ENCODE measurements at places on chromosomes 12 and 14.
A peak's percentile ranks its signal among the peaks of the same experiment; 100 is the strongest.

DNA sequence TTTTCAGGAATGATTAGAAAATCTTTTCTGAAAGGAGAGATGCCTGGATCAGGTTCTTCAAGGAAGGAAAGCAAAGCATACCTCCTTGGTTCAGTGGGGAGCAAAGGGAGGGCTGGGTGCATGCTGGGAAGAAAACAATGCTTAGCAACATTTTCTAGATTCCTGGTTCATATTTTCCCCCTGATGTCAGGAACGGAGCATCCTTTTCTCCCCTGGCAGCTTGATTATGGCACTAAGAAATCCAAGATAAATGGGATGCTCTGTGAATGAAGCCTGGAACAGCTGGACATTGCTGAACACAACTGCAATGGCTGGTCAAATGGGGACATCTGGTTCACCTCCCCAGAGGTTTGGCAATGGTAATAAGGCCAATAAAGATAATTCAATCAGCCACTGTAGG is 50.9 kb downstream of the KCNA5 start:
- no peak for DNase-seq

DNA sequence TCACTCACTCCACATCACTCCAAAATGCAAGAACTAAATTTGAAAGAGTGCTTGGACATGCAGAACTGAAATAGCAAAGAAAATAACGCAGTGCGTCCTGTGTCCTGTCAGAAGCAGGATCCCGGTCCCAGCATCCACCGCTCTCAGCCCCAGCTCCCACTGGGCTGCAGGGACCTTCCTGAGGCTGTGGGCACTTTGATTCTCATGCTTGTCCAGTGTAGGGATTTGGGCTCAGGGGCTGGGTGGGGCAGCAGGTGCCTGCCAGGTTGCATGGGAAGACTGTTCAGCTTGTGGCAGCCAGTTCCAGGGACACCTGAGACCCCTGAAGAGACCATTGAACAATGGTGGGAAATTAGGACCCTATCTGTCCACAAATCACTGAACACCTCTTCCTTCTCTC is 140.0 kb upstream of the FKBP4 start:
- DNase-seq, result no peak

GRCh38 chr14:36281309-36281708 is 39.1 kb downstream of the MBIP start:
- DNase-seq, result no peak

DNA sequence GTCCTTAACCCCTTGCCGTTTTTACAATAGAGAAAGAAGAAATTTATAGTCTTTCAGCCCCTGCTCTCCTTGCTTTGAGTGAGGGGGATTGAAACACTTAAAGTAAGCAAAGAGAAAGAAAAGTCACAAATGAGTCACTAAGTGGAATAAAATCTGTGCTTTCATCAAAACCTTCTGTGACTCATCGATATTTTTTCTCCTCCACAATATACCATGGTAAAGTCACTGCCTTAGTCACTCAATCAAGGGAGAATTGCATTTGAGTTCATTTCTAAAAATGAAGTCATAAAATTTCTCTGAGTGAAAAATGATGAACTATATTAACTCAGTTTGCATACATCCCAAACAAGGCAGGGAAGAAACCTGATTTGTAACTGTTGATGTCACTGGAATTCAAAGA is 470.3 kb downstream of the FOXG1 start:
- peak; percentile 96 for DNase-seq

GRCh38 chr12:3204143-3204542 is 127.0 kb downstream of the TSPAN9 start:
- DNase-seq, result no peak

DNA sequence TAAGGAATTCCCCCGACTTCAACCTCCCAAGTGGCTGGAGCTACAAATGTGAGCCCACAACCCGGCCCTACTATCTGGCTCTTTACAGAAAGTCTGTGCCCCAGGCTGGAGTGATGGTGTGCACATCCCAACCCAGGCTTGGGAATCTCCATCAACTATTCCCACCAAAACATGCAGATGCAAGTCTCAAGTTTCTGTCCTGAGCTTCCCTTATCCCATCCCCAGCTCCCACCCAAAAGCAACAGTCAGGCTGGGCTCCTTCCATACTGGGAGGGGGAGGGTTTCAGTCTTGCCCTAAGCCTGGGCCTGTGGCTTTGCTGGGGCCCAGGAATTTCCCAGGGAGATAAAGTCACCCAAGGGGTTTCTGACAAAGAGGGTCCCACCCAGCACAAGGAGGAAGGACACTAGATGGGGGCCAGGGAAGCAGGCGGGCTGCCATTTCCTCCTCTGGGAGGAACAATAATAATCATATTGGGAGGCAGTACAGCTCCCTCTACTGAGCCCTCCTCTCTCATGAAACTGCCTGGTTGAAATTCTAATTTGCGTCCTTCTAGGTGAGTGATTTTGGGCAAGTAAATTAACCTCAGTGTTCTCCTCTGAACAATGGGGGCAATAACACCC is 8.0 kb downstream of the SLC8B1 start:
- DNase-seq, result no peak

- peak; percentile 88 for DNase-seq
These were observed 11.4 kb upstream of the ATP2A2 start for GRCh38 chr12:110269622-110270124.

DNA sequence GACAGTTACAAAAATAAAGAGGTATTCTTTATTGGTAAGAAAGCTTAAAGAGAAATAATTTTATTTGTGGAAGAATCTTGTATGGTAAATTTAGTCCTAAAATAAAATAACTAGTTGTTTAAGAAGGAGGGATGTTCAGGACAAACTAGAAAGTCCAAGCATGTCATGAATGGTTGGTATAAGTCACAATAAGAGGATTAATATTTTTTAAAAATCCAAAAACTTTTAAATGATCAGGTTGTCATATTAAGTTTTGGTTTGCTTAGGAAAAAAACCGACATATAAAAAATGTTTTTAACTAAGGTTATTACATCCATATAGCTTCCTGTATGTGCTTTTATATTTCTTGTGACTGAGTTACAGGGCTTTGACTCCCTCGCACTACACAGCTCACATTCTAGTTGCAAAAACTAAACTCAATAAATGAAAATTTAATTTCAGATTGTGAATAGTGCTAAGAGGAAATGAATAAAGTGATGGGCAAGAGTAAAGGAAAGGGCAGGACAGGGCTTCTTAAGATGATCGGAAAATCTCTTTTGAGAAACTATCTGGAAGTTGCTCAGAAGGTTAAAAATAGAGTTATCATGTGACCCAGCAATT is 80.7 kb upstream of the METAP2 start:
- DNase-seq, result no peak

GRCh38 chr14:99063620-99064225 is 208.3 kb downstream of the BCL11B start:
- DNase-seq, result no peak

DNA sequence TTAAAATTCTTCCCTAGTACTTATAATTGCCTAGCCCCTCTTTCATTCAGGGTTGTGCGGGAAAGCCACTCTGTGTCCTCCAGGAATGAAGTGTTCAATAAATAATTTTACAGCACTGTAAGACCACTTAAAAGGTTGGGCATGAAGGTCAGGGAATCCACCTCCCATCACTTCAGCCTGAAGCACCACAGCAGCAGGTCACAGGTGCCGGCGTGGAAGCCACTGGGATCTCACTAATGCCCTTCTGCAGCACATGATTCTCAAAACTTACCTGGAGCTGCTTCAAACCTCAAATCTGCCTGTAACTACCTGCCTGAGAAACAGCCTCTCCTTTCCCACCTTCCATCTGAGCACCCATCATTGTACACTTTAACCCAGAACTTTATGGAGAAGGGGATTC is 159.5 kb downstream of the ANO4 start:
- no peak for DNase-seq

GRCh38 chr14:49857427-49858003 is 4.9 kb upstream of the NEMF start:
- DNase-seq, result no peak

DNA sequence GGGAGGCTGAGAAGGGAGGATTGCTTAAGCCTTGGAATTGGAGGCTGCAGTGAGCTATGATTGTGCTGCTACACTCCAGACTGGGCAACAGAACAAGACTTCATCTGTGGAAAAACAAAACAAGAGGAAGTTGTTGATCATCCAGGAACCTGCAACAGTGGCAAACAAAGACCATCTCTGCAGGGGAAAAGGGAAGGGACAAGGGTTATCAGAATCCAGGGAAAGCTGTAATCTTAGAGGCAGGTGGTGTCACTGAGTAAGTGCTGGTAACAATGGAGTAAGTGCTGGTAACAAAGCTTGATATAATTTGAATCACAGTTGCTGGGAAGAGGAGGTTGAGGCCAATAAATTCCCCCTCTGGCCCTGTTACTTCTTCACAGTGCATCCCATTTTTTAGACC is 27.5 kb upstream of the DCN start:
- DNase-seq, result no peak

GRCh38 chr12:91172096-91172495 is 10.5 kb downstream of the DCN start:
- no peak for DNase-seq

GRCh38 chr14:88454886-88455285 is 69.4 kb downstream of the SPATA7 start:
- no peak for DNase-seq

GRCh38 chr14:53295985-53296582 is 143.0 kb upstream of the DDHD1 start:
- peak; percentile 18 for DNase-seq

DNA sequence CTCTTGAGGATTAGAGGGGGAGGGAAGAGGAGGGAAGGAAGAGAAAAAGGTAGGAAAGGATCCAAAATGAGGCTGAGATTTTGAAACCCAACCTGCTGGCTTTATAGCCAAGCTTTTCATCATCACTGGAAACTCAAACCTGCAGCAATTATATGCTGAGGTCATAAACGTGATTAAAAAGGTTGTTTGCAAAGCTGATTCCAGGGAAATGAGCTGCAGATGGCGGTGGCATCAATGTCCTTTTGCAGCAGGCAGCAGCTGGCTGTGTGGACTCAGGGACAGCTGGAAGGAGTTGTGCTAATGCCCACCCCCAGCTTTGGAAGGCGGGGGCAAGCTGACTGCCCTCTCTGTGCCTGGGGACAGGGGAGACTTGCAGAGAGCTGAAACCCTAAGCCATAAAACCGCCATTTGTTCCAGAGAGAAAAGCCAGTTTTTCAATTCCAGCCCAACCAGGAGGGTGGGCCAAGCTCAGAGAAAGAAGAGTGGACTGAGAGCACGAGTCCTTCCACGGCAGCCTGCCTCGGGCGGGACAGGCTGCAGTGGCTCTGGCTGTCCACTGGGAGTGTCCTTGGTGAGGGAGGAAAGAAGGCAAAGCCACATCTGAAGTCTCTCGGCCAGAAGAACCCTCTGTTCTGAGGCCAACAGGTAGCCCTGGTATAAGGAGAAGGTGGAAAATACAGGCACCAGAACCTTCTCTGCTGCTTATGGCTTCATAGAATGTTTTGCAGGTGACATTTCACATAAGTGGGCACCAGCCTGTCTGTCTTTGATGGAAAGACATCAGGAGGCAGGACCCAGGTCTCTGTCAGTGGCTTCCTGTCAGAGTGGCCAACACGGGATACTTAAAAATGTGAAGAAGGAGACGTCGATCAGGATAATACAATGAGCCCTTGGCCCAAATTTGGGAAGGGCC is 90.7 kb downstream of the SINHCAF start:
- peak; percentile 28 for DNase-seq

DNA sequence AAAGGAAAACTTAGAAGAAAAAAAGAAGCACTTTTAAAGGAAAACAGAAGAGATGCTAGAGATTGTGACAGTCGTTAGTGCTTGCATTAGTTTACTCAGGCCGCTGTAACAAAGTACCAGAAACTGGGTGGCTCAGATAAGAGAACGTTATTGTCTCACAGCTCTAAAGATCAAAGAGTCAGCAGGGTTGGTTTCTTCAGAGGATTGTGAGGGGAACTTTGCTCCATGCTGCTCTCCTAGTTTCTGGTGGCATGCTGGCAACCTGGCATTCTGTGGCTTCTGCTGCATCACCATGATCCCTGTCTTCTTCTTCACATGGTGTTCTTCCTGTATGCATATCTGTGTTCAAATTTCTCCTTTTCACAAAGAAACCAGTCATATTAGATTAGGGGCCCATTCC is 119.4 kb upstream of the PLEKHA5 start:
- DNase-seq, result no peak

- DNase-seq, result no peak
These were observed 241.8 kb upstream of the ATP2B1 start for GRCh38 chr12:89950421-89950820.

DNA sequence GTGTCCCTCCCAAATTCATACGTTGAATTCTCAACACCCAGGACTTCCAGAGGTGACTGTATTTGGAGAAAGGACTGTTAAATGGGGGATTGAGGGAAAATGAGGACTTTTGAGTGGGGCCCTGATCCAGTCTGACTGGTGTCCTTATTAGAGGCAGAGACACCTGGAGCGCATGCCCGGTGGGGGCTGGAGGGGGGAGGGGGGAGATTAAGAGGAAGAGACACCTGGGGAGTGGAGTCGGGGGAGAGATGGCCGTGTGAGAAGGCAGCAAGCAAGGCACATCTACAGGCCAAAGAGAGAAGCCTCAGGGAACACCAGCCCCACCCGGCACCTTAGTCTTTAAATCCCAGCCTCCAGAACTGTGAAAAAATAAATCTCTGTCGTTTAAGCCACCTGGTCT is 209.7 kb downstream of the SLC41A2 start:
- DNase-seq, result no peak

- no peak for DNase-seq
These were observed 161.6 kb upstream of the HIF1A start for GRCh38 chr14:61533513-61534255.

GRCh38 chr12:2934371-2934770 is 24.8 kb upstream of the TEAD4 start:
- DNase-seq, result no peak

DNA sequence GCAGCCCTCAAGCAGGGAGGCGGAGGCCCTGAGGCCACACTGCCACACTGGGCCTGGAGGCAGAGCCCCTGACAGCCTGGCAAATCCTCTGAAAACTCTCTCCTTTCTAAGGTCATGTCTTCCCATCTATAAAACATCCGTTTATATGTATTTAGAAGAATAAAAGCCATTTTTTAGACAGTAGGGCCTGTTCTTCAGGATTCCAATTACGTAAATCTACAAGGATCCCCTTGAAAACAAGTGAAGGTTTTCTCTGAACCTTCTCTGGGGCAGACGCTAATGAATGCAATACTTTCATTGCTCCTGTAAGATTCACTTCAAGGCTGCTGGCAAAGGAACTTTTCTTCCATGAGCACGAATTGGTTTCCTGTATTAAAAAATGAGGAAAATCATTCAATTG is 12.8 kb downstream of the EIF2B2 start:
- no peak for DNase-seq

- DNase-seq, result no peak
These were observed 1.7 kb downstream of the FBXO34 start for GRCh38 chr14:55272922-55273321.

DNA sequence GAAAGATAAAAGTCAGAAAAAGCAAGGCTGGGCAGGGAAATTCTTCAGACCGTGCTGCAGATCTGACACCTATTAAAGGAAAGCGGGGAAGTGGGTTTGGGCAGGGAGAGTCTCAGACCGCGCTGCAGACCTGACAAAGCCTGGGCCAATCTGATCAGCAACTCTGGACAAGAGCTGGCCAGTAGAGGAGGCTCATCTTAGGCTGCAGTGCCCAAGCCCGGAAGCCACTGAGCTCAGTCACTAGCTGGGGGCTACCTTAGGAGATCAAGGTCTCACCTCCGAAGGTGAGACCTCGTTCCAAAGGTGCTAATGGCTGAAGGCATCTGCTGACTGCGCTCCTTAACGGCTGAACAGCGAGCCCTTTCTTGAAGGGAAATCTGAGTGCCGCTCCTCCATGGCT is 60.2 kb downstream of the SINHCAF start:
- DNase-seq, result no peak

- peak; percentile 49 for DNase-seq
These were observed 106.3 kb downstream of the PTCSC3 start for GRCh38 chr14:36070031-36070719.

- DNase-seq, result no peak
These were observed 114.4 kb upstream of the TMEM233 start for GRCh38 chr12:119479121-119479561.

GRCh38 chr12:40144023-40144422 is 38.1 kb upstream of the SLC2A13 start:
- DNase-seq, result no peak

Measured in HCEC 1CT (cell line).